ENCODE measurements at places on chromosomes 7 and 10. TPM values are rescaled to one million over a fixed set of nuclear protein-coding genes. Genes with fewer than 3 reads are reported as not detected.

CYP51A1 gene
- 250 TPM for total RNA-seq

TEX36 gene
- total RNA-seq = not detected

TMEM184A gene
- total RNA-seq = 0.39 TPM

GALNT17 gene
- total RNA-seq = not detected

MYO1G gene
- total RNA-seq = not detected

GIMAP1 gene
- total RNA-seq = not detected

RBP4 gene
- total RNA-seq = not detected

ACSL5 gene
- total RNA-seq = not detected

FGL2 gene
- 0.15 TPM for total RNA-seq

TMEM225B gene
- total RNA-seq = 0.47 TPM

IRF5 gene
- total RNA-seq = 9.1 TPM

INA gene
- total RNA-seq = under 0.01 TPM

CUZD1 gene
- 0.39 TPM for total RNA-seq

CFAP69 gene
- 0.30 TPM for total RNA-seq

EPO gene
- not detected for total RNA-seq

CAV1 gene
- total RNA-seq = 764 TPM

PTPRE gene
- total RNA-seq = 25.7 TPM

MCM10 gene
- 14.6 TPM for total RNA-seq

CC2D2B gene
- not detected for total RNA-seq

FXYD4 gene
- not detected for total RNA-seq

POLR1F gene
- 14.3 TPM for total RNA-seq

UCN3 gene
- not detected for total RNA-seq

LCOR gene
- total RNA-seq = 10.4 TPM

C7orf33 gene
- not detected for total RNA-seq

CD36 gene
- total RNA-seq = 0.47 TPM

TBXAS1 gene
- 0.57 TPM for total RNA-seq

CPXM2 gene
- total RNA-seq = under 0.01 TPM

CTAGE8 gene
- 3.7 TPM for total RNA-seq

NYAP1 gene
- total RNA-seq = 4.8 TPM

DOCK1 gene
- total RNA-seq = 37.3 TPM

DYNC1I1 gene
- total RNA-seq = 1.0 TPM

PDCD11 gene
- total RNA-seq = 34.5 TPM

ACSM6 gene
- not detected for total RNA-seq

NANOS1 gene
- total RNA-seq = 2.6 TPM

OR9A2 gene
- total RNA-seq = not detected

CYP3A4 gene
- not detected for total RNA-seq

CELF2 gene
- 3.9 TPM for total RNA-seq

PPP1R3C gene
- total RNA-seq = 7.0 TPM

SLC4A2 gene
- total RNA-seq = 31.7 TPM

LIPJ gene
- total RNA-seq = not detected

Data from hair follicular keratinocyte (primary cell).